ENCODE measurements at places on chromosomes 5 and 9.

DNA sequence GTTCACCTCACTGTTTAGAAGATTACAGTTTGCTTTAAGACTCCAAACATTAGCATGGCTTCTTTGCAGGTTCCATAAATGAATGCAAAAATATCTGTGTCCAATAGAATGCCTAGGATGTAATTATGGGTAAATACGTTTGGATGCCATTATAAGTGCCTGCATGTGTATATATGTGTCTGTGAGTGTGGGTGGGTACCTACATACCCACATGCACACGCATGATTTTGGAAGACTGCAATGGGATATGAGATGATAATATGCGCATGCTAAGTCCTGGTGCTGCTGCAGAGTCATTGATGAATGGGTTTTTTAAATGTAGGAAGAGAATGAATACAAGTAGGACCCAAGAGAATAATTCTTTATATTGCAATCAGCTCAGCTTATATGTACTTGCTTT lies 406.4 kb downstream of the ZSWIM6 start:
- no peak for DNase-seq

DNA sequence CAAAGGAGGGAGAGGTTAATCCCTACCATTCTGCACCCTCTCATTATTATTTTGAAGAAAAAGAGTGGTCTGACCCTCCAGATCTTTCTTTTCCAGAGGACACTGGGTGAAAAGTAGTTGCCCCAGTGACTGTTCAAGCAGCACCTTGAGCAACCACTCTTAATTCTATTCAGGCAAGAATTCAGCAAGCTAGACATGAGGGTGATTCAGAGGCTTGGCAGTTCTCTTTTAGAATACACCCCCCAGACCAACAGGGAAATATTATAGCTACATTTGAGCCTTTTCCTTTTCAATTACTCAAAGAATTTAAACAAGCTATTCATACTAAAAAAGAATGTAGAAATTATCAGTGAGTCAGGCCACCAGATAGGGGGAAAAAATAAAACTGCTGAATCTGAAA lies 178.3 kb downstream of the MRPS30 start:
- DNase-seq = no peak

GRCh38 chr5:102865510-102866236 lies 110.6 kb downstream of the PAM start:
- no peak for DNase-seq

- DNase-seq = no peak
Measured at GRCh38 chr9:14452539-14452938, 138.6 kb upstream of the NFIB start.

DNA sequence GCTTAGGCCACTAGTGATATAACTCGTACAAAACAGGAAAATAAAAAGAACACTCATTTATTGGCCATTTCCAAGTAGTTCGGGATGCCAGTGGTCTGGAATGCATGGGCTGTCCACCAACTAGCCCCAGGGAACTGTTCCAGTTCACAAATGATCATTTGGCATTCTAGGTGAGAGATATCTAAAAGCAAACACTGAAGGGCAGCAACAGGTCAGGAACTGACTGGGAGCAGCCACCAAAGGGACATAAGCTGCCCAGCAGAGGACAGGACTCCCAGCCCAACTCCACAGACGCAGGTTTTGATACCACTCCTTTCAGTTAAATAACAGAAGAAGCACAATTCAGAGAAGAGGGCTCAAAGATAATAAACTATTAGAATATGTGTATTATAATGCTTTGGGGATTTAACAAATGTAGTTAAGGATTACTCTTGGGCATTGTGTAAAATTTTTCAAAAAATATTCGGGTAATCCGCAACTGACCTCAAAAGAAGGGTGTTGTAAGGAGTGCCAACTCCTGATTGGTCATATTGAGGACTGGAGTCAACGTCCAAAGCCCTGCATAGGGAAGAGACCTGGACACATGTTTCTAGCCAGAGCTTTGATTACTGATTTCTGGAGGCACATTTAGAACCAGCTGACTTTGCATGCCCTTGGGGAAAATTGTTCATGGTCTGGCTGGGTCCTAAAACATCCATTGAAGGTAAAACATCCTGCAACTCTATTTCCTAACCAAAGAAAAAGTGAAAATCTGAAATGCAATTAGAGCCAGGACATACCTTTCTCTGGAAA lies 320.0 kb downstream of the DNAH5 start:
- no peak for DNase-seq

DNA sequence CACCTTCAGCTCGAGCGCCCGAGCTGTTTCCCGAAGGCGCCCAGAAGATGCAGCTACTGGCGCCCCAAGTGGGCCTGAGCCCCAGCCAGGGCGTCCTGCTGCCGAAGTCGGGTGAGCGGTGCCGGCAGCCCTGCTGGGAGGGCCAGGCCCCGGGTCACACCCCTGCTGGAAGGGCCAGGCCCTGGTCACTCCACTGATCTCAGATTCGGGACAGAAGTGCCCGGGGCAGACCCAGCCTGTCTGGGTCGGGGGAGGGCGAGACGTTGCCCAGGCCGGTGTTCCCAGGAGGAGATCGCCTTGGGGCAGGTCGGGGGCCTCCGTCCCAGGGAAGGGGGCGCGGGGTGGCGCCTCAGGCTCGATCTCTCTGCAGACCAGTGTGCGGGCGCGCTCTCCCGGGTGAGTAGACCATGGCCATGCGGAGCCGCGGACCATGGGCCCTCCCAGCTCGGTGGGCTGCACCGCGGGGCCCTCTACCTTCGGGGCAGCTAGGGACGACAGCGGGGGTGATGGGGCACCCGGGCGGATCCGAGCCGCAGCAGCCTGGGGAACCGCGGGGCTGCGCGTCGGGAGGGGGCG lies 2.3 kb downstream of the LCNL1 start:
- no peak for DNase-seq

DNA sequence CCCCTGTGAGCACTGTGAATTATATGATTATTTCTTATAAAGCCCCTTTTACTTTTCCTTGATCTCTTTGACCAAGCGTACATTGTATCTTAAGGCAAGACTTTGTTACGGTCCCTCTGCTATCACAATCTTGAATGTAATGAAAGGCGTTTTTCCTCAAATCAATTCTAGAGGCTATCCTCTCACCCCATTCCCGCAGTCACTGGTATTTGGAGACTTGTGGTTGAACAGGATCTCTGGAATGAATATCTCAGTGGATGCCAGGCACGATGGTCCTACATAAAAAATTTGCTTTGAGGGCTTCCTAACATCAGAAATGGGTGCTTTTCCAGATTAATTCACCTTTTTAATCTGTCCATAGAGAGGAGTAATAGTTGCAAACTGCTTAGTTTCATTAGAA lies 151.4 kb upstream of the PAPPA start:
- no peak for DNase-seq

DNA sequence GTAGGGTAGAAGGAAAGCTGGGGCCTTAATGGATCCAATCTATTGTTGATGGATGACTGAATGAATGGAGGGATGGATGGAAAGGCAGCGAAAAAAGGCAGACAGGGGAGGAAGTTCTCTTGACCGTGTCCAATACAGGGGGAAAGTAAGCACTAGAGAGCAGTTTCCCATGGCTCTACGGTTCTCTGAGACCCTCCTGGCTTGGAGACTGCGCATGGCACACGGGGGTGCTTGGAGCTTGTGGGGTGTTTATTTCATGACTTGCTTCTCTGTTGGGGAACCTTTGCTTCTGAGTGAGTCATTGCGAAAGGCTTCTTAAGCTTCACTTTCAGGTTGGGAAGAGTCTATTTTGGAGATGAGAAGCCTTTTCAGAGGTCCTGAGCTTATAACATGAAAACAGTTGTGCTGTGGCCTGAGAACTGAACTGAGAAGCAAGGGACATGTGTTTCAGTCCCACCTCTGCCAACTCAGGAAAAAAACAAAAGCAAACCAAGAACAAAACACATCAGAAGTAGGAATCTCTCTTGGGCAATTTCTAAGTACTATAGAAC lies 12.8 kb upstream of the TEX48 start:
- DNase-seq = no peak

GRCh38 chr5:167207081-167207480 lies 1084.4 kb upstream of the WWC1 start:
- DNase-seq = no peak

DNA sequence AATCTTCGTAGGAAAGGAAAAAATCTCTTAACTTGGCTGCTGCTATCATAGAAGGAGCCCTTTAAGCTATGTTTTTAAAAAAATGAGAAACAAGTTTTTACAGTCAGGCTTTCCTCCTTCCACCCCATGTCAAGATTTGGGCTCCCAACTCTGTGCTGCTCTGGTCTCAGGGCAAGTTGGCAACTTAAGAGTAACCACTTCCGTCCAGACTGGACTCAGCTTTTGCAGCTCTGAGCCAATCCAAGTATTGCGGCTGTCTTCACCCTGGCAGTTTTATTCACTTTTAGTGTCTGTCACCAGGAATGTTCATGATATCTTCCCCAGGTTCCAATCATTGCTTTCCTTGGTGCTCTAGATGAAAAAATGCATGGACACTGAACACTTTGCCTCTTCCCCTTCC lies 115.9 kb upstream of the GAS1 start:
- no peak for DNase-seq

GRCh38 chr9:26656003-26656870 lies 236.4 kb downstream of the CAAP1 start:
- no peak for DNase-seq

DNA sequence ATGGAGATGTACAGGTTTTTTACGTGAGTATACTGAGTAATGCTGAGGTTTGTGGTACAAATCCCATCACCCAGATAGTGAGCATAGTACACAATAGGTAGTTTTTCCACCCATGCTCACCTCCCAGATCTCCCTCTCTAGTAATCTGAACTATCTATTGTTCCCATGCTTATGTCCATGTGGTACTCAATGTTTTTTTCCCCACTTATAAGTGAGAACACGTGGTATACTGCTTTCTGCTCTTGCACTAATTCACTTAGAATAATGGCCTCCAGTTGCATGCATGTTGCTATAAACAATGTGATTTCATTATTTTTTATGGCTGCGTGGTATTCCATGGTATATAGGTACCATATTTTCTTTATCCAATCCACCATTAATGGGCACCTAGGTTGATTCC lies 593.9 kb downstream of the ANXA1 start:
- no peak for DNase-seq

DNA sequence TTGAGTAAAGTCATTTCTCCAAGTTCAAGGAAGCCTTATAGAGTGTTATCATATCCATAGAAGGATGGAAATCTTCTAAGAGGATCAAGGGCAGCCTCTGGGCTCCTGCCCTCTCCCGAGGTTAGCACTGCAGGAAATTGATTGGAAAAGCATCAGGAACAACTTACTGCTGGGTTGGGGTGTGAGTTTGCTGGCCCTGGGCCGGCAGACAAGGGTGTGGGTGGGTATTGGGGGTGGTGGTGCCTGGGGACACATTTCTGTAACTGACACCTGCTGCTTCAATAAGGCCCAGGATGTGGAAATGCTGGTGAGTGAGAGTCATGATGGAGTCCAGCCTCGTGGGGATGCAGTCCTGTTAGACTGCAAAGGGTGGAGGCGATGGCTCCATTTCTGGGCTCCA lies 5.5 kb downstream of the CSF2 start:
- DNase-seq = no peak

GRCh38 chr5:174560861-174561260 lies 163.5 kb upstream of the MSX2 start:
- DNase-seq = no peak

DNA sequence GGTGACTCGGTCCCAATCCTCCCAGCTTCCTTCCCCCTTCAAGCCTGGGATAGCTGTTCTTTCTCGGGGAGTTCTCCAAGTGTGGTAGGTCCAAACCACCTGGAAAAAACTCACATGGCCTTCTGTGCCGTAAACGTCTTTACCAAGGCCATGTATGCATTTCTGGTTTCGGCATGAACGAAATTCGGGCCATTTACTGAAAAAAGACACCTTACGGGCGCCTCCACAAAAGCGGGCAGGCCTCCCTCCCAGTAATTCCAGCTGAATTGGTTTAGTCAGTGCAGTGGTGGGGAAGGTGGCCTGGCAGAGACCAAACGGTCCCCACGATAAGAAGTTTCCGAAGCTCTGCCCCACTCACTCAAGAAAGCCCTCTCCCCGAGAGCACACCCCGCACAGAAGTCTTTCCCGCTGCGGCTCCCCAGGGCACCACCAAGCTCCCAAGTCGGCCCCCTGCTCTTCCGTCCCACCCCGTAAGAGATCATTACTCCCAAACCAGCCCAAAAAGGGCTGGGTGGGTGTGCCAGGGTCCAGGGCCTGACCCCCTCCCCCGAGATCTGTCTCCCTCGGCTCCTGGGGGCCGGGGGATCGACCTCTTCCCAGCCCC lies 86.3 kb upstream of the MELK start:
- no peak for DNase-seq

DNA sequence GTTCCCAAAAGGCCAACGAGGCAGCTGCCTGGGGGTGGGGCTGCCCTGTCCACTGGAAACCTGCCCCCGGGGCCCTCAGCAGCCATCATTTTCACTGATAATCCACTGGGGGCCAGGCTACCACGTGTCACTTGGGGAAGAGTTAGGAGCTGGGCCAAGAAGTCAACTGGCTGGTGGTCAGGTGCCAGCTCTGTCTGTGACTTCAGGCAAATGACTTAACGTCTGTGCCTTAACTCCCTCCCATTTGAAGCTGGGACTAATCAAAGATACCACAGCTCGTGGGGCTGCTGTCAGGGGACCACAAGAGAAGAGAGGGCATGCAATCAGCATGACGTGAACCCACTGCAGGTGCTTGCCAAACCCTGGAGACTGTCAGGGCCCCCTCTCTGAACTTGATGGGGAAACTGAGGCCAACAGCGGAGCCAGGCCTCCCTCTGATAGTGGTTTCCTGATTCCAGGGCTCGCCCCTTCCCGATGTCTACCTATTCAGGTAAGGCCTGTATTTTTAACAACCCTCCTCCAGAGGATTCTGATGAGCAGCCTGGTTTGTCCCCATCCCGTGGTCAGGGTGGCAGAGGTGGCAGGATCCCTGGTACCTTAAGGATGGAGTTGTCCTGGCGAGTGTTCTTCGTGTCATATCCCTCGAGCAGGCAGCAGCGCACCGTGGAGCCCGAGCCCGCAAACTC lies 12.3 kb upstream of the DPM2 start:
- no peak for DNase-seq

- DNase-seq = no peak
Measured at GRCh38 chr5:156456857-156457256, 129.9 kb downstream of the SGCD start.
